ENCODE measurements at places on chromosomes 4 and X.

DNA sequence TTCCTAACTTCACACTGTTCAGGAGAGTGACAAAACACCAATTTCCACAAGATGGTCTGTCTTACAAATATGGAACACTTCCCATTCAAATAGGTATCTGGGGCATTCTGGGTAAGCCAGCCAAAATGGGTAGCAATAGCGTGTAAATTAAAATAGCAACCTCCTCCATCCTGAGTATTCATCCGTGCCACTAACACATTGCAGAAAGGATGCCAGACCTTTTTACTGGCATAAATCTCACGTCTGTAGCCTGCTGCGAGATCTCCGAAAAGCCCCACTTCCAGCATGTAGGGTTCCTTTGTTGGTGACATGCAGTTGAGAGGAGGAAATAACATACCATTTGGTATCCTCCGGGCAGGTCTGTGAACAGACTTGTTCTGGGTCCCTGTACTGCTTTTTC is 52.7 kb upstream of the RAI2 start:
- DNase-seq = no peak

DNA sequence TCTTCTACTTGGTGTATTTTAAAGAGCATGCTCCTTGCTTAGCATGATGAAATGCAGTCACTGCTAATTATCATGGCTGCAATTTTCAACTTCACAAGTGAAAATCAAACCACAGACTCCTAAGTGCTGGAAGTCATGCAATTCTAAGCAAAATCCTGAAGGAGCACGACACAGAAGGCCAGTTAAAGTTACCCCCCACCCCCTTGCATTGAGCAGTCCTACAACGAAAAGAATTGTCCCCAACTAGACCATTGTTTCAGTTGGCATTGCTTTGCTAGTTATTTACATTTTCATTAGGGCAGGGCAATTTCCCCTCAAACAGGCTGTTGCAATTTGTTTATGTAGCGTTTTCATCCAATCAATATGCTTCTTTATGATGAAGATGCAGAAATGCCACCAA is 321.2 kb downstream of the PCDH7 start:
- no peak for DNase-seq

- no peak for DNase-seq
These were observed 79.1 kb downstream of the AMOT start for GRCh38 chrX:112761242-112762207.

- DNase-seq = no peak
These were observed 224.7 kb upstream of the DCAF8L1 start for GRCh38 chrX:28205905-28206304.

- DNase-seq = peak; percentile 65
These were observed 187.3 kb downstream of the MAB21L2 start for GRCh38 chr4:150769248-150769647.

- no peak for DNase-seq
These were observed 76.4 kb downstream of the MAGED4 start for GRCh38 chrX:52261125-52261462.

DNA sequence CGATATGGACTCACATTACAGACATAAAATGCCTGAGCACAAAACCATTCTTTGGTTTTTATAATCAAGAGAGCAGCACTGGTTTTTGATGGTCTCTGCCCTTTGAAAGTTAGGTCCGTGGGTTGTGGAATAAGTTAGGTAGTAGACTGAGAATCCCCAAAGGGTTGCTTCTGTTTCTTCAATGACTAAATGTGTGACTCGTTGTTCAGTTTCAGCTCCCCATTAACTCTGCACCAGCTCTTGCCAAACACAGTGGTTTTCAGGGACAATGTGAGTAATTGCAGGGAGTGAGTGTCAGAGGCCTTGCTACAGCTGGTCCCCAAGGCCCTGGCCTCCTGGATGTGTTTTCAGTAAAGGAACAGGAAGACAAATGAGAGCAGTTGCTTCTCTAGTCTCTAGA is 24.8 kb downstream of the SMIM20 start:
- no peak for DNase-seq

DNA sequence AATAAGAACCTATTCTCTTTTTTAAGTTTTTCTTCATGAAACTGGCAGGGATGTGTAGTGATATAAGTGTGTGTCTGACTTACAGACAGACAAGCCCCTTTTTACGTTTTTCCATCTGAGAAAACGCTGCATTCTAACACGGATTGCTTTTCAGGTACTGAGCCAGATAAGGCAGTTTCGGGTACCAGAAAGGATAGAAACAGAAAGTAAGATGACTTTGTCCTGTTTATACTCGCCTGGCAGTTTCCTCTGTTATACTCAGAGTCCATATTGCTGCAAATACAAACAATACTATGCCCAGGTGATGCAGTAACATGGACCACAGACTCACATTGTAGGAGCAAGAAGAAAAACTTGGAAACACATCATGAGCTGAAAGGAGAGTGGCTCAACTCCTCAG is 2320.6 kb upstream of the AGA start:
- no peak for DNase-seq

- DNase-seq = no peak
These were observed 73.1 kb upstream of the SORBS2 start for GRCh38 chr4:185885075-185885474.

DNA sequence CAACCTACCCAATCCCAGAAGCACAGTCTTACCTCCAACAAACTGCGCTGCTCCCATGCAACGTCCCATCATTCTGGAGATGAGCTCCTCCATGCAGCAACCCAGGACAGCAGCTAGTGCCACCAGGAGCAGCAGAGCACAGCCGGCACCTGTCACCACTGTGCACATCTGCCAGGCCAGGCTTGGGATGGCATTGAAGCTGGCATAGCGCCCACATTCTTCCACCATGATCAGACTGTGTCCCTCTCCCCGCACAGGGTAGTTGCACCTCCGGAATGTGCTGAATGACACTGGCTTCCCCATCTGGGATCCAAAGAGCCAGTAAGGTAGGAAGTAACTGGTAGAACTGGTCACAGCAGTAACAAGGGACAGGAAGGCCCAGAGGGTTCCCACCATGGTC is 8.8 kb downstream of the LHFPL1 start:
- DNase-seq = peak; percentile 6

GRCh38 chr4:168743601-168744000 is 246.7 kb downstream of the PALLD start:
- no peak for DNase-seq

DNA sequence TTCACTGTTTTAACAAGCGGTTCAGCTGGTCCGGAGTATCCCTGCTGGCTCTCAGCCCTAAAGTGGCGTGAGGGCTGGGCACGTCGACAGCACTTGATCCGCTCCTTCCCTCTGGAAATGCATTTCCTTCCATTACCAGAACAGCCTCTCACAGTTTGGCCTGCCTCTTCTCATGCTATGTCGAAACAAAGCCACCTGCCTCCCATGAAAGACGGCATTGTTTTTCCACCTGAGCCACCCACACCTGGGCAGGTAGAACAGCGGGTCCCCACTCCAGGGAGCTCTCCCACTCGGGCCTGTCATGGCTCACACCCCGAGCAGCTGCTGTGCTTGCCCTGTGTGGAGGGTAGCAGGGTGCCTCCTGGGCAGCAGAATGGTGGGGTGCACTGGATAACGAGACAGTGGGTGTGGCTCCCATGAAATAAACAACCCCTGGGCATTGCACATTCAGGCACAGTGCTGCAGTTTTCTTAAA is 86.2 kb downstream of the FHDC1 start:
- DNase-seq = no peak

GRCh38 chr4:55186700-55187099 is 61.3 kb upstream of the KDR start:
- no peak for DNase-seq

DNA sequence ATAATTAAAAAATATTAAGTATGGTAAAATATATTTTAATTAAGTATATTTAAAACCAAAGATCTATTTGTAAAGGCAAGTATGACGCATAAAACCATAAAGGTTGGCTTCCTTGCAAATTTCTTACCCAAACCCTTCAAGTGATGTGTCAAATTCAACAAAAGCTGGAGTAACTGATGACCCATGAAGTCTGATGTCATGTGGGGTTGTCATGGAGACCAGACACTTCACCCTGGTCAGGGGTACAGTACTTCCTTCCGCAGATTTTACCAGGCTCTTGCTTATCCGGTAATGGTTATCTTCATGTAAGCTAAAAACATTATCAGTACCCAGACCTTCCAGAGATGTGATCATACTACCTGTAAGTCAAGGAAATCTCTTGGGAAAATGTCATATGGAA is 170.1 kb downstream of the WDFY3 start:
- no peak for DNase-seq

DNA sequence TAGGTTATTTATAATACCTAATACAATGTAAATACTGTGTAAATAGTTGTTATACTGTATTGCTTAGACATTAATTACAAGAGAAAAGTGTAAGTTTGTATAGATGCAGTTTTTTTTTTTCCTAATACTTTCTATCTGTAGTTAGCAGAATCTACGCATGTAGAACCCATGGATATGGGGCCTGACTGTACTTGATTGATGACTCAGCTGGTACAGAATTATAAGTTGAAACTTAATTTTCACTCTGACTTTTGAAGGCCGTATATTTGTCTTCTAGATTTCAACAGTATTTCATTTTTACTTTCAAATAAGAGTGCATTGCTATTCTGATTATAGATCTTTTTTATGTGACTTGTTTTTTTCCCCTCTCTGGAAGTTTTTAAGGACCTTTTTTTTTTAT is 30.8 kb upstream of the NDUFC1 start:
- DNase-seq = no peak

GRCh38 chr4:37938208-37938607 is 22.0 kb upstream of the PTTG2 start:
- no peak for DNase-seq

GRCh38 chr4:24956763-24957162 is 43.9 kb upstream of the CCDC149 start:
- DNase-seq = no peak

DNA sequence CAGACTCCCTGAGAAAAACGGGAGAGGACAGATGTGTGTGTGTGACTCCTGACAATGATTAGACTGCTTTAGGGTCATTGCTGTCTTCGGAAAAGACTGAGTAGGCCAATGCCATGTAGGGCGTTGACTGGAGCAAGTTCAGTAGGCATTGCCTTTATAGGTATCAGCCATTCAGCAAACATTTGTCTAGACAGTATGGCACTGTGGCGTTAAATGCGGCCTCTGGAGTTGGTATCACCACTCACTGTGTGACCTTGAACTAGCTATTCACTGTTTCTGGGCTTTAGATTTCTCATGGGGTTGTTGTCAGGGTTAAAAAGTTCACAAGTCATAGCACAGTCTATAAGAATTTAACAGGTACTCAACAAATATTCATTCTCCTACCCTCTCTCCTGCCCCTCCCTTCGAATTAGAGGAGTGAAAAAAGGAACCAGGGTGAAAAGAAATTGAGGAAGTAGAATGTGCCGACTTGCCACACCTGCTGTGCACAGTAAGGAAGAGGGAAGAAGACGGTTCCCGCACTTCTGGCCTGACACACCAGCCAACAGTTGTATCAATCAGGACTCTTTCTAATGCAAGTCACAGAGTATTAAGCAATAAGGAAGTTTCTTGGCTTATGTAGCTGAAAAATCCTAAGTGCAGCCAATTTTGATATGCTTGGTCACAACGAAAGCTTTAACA is 83.2 kb upstream of the PLAC8 start:
- no peak for DNase-seq

- peak; percentile 31 for DNase-seq
These were observed 21.6 kb downstream of the PCDH18 start for GRCh38 chr4:137510557-137511265.

DNA sequence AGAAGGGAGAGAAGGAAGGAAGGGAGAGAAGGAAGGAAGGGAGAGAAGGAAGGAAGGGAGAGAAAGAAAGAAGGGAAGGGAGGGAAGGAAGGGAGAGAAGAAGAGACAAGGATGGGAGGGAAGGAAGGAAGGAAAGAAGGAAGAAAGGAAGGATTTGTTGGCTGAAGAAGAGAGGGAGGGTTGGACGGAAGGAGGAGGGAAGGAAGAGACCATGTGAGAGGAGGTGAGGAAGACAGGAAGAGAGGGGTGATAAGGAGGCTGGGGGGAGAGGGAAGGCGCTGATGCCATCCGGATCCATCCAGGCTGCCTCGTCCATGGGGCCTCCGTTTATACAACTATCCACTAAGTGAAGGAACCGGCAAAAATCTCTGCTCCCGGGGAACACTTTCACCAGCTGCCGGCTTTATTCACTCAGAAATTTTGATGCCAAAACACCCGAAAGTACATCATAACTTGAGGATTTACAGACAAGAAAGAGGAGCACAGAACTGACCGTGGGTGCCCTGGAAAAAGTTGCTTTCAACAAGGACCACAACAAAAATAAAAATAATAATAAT is 14.9 kb downstream of the DHRSX start:
- DNase-seq = no peak

- DNase-seq = no peak
These were observed 127.3 kb upstream of the NKX1-1 start for GRCh38 chr4:1533501-1534064.

DNA sequence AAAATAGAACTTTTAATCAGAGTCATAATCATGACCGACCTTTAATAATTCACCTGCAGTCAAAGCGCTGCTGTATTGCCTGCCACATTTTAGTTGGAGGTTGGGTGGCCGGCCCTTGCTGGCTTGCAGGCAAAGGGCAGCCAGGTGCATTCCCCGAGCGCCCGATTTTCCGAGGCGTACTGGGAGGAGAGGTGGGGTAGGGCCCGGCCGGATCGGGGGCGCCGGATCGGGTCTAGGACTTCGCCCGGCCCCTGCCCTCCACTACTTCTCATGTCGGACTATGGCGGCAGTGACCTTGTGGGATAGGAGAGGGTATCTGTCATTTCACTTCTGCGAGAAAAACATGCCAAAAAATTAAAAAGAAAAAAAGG is 2.5 kb upstream of the RS1 start:
- no peak for DNase-seq

DNA sequence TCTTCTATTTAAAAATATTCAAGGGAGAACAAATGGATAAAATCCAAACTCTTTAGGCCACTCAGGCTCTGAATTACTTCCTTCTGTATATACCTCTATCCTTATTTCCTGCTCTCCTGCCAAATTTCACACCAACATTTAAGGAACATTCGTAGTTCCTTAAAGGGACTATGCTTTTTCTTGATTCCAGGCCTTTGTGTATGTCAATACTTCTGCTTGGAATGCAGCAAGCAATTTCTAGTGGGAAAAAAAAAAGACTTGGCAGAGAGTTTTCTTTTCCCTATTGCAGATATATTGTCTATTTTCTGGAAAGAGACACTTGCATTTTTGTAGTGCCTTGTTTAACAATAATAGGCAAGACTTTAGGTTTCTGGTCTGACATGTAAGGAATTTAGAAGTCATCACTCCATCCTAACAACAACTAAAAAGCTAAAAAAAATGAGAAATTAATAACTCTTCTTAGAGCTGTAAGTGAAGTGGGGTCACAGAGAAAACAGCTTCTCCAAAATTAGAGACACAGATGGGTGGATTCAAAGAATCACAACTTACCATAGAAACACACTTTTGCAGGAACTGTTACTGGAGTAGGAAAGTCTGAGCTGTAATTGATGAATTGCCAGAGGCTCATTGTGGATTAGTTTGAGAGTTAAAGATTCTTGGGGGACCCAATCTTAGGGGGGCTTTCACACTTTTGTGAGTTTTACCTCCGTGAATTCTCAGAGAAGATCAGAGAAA is 2.1 kb upstream of the ADH5 start:
- DNase-seq = no peak

DNA sequence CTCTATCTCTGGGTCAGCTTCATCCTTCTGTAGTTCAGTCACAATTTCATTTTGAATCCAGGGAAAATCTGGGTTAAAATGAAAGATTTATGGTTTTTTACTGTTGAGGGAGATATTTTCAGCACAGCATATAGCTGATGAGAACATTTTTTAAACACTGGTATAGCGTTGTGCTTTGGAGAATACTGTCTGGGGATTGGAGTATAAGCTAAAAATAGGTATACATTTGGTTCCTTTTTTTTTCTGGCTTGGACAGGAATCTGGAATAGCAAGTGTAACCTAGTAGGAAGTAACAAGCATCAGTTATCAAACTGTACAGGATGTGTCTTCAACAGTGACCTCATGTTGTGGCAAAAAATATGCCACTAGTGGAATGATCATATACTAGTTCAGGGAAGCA is 149.1 kb downstream of the GRXCR1 start:
- DNase-seq = no peak
